ENCODE measurements at places on chromosomes 4 and X. TPM values are rescaled to one million over a fixed set of nuclear protein-coding genes. Genes with fewer than 3 reads are reported as not detected.

GRCh38 chr4:152369203-152369901 is 166.5 kb downstream of the FBXW7 start:
- no peak for DNase-seq

The DMRTC1 gene
- total RNA-seq, result not detected

The SCOC gene
- 9.4 TPM for total RNA-seq

The PABPC1L2A gene
- not detected for total RNA-seq

The SLC25A43 gene
- 7.3 TPM for total RNA-seq
